ENCODE measurements at places on chromosomes 5 and 9.

DNA sequence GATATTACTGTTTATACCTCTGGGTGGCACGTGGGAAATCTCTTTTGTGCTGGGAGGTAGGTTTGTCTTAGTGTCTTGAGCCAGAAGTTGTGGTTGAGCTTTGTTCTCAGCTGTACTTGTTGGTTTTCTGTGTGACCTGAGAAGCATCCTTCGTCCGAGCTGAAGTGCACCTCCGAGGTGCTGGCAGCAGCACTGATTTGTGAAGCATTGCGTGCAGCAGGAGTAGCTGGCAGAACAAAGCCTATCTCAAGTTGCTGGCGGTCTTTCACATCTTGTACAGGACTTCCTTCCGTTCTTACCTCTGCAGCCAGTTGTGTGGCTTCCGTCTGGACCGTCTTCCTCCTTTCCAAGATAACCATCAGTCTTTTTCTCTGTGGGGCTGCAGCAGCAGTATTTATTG, 4.3 kb downstream of the PRRC2B start:
- DNase-seq: peak; percentile 61

GRCh38 chr5:401146-402034, 41.6 kb upstream of the EXOC3 start:
- DNase-seq: no peak

- DNase-seq: peak; percentile 54
Observed at GRCh38 chr5:32531885-32532520, 53.4 kb upstream of the SUB1 start.

- DNase-seq: no peak
Observed at GRCh38 chr5:168073311-168073710, 218.1 kb upstream of the WWC1 start.

- DNase-seq: no peak
Observed at GRCh38 chr5:58094031-58094430, 365.9 kb downstream of the PLK2 start.

Measured in B cell (primary cell).